Midbrain (tissue), 1 donor: ENCODE measurements at places on chromosomes 2 and 18.

- no peak for DNase-seq
Observed at GRCh38 chr2:229852565-229852964, 69.2 kb downstream of the TRIP12 start.

- DNase-seq = peak; percentile 40
Observed at GRCh38 chr2:98730053-98730706, 752 bp downstream of the MGAT4A start.

DNA sequence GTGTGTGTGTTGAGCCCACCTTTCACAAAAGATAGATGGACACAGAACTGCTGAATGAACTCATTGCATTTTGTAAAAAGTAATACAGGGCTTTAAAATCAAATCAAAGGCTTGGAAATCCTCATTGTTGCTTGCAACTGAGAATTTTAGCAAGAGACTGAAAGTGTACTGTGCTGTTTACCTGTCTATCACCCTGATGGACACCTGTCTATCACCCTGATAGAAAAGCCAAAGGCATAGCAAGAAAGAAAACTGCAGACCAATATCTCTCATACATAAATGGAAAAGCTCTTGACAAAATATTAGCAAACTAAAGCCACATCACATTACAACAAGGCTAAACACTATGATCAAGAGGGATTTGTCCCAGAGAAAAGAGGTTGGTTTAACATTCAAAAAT, 107.5 kb upstream of the TMEM18 start:
- no peak for DNase-seq

- no peak for DNase-seq
Observed at GRCh38 chr2:127373362-127374083, 14.3 kb downstream of the MAP3K2 start.

DNA sequence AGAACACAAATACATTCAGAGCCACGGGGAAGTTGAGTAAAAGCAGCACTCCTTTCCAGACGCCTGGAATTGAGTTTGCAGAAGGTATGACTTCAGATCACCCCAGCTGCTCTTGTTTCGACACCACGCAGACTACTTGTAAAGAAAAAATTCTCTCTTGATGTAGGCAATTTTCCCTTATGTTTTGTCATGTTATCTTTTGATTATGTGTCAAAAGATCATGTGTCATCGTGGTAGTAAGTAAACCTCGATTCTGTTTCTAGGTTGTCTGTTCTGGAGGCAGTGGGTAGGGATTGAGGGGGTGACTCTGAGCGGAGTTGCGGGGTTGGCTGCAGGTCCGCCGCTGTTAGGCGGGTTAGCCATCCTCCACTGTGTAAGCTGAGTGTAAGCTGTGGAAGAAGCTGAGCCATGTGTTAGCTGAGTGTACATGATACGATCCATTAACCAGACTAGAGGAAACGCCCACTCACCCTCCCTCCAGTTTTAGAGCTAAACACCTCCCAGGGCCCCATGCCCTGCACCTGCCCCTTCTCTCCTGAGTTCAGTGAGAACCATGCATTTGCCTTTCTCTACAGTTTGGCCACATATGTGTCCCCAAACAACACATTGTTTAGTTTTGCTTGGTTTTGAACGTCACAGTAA, 181.8 kb downstream of the SNTG2 start:
- no peak for DNase-seq

- no peak for DNase-seq
Observed at GRCh38 chr2:215979620-215980019, 33.7 kb downstream of the MREG start.

GRCh38 chr2:46317094-46317486, 19.9 kb downstream of the EPAS1 start:
- no peak for DNase-seq

DNA sequence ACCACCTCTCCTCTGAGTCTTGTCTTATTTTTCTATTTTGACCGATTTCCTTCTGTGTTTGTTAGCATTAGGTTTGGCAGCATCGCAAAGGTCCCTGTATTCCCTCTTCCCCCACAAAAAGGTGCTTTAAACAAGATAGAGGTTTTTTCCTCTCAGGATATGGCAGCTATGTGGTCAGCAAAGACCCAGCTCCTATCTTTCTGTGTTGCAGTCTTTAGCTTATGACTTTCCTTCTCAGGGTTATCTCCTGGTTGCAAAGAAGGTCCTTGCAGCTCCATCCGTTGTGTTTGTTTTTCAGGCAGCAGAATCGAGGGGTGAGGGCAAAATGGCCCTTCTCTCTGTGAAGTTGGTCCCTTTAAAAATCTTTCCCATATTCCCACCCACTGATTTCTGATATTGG, 38.4 kb downstream of the GALNT1 start:
- no peak for DNase-seq

DNA sequence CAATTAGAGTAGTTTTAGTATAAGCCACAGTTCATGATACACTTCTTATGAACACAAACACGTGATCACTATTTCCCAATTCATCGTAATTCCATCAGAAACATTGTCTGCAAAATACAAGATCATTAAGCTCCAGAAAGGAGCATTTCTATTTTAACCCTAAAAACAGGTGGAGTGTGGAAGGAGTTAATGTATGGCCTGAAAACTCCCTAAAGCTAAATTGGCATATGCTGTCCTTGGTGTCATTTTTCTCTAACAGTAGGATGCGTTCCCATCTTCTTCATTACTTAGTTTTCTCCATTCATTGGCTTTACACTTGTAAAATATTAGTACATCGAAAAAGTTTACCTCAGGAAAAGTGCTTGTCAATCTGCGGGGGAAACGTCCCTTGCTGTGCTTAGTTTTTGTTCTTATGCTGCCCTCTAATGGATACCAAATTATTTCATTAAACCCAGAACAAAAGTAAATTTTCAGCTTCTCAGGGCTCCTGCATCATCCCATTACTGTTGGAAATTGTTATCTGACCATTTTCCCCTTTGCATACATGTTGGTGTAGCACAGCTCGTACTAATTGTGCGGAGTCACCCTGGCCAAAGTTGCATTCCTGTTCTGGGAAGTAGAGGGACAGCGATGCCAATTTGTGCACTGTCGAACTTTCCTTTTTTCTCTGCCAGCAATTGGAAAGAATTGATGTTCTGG, 153.4 kb downstream of the GPD2 start:
- peak; percentile 51 for DNase-seq

DNA sequence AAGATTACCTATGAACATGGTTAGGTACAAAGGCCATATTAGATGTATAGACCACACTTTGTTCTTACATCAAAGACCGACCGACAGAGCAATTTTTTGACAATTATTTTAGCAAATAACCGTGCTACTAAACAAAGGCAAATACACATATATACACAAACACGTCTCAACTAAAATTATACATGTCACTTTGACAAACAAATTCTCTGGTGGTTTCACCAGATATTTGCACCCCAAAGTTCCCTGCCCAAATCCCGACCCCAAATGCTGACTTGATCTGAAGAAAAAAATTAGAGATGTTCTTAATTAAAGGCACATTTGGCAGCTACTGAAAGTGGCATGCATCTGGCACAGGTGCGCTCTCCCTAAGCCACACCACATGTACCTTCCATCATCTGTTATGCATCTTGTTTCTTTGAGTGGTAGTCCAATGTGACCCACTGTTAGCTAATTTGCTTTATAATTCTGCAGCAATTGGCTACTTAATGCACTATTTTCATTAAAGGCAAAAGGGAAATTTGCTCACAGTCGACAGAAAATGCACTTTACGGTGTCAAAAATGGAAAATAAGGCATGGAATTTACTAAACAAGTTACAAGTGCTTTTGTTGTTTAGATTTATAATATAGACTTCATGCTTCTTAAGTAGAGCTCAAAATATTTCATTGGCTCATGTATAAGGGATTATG, 92.1 kb downstream of the ARHGEF33 start:
- no peak for DNase-seq

DNA sequence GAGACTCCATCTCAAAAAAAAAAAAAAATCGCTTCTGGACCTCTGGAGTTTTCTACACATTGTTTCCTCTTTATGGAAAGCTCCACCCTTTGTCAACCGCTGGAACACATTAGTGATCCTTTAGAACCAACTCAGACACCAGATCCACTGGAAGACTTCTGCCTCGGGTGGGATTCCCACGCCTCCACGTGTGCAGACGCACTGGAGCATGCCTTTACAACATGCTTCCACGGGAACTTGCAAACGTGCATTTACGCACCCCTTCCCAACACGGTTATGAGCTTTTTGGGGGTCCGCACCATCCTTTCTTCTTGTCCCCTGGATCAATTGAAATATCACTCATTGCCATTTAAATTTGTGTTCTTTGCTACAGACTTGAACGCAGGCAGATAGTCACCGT, 5.1 kb downstream of the CYS1 start:
- no peak for DNase-seq

- no peak for DNase-seq
Observed at GRCh38 chr2:43540021-43540779, 55.6 kb downstream of the THADA start.

- DNase-seq = no peak
Observed at GRCh38 chr2:419687-420317, 131.9 kb upstream of the ALKAL2 start.

- no peak for DNase-seq
Observed at GRCh38 chr2:237733677-237734300, 64.8 kb upstream of the RBM44 start.

- no peak for DNase-seq
Observed at GRCh38 chr2:75547345-75548035, 13.2 kb downstream of the EVA1A start.

- no peak for DNase-seq
Observed at GRCh38 chr18:36766836-36767235, 62.0 kb downstream of the TPGS2 start.
